Stimulated activated CD4-positive, alpha-beta T cell treated with anti-CD3 and anti-CD28 coated beads, Interleukin-2, amount 100 ng/mL, for 4 hours (primary cell): ENCODE measurements at places on chromosomes 6 and 20.

GRCh38 chr6:35055891-35056290 lies 85.2 kb downstream of the TCP11 start:
- no peak for DNase-seq

DNA sequence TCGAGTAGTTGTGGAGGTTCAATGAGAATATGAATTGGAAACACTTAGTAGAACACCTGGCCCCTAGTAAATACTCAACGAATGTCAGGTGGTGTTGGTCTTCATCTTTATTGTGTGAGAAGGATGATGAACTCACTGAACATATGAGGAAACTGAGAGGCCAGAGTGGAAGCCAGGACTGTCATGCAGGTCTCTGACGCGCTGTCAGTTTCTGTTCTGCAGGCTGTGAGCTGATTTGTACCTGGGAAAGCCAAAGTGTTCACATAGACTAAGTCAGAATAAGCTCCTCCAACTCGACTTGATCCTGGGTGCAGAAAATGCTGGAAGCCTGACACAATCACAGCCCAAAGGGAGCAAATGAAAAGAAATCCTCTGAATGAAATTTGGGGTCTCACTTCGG lies 222.2 kb downstream of the LY86 start:
- DNase-seq = no peak

DNA sequence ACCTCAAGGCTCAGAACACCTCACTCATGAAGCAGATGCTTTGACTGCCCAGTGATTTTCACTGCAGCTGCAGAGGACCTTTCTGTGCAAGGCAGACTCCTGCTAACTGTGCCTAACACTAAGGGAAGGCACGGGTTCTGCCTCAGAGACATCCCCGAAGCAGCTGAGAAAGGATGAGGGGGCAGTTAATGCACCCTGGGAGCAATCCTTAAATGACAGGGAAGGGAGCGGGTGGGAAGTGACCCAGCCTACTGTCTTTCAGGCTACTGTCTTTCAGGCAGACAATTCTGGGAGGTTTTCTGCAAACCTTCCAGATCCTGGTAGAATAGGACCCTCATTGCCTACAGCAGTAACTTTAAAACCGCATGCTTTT lies 55.3 kb downstream of the NDUFAF5 start:
- no peak for DNase-seq

GRCh38 chr6:149863698-149864577 lies at the start of gene LRP11:
Gene LRP11, minus strand, starts transcription at chr6:149864359. Its CDS starts 339 bp downstream, at chr6:149864020.
- peak; percentile 74 for DNase-seq

DNA sequence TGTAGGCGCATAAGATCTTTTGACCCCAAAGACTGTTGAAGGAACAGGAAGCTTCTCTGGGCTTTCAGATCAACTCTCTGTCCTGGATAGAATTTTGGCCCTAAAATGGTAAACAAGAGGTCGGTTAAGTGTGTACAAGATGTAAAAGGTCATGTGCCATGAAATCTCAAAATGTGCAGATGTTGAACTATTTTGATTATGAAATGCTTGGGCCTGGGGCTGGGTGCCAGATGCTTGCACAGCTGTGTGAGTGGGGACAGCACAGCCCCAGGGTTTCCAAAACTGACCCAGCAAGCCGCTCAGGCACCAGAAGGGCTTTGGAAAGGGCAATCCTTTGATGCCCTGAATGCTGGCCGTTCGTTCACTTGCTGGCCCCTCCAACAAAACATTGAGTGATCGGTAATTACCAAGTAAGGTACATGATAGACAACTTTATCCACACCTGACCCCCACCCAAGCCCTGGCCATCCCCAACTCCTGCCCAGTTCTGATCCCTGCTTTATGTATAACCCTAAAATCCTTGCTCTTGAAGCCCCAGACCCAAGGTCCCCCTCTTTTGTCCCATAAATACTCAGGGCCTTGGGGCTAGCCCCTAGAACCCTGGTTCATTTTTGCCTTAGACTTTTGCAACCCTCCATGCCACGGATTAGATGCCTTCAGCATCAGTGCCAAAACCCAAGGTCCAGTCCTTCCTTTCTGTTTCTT lies 1.9 kb downstream of the TMEM239 start:
- no peak for DNase-seq

DNA sequence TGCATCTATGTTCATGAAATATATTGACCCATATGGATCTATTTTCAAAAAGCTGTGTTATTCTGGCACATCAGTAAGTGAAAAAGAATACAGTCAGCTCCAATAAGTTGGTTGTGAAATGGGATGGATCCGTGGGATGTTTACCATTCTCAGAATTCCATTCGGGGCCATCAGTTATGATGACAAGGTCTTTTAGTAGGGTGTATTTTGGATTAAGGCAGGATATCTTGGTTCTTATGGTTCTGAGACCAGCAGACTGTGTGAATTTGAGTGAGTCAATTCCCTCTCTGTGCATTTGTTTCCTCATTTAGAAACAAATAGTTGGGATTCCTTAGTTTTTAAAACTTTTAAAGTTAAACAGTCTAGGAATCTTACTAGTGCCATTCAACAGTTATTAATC lies 287.4 kb downstream of the CD109 start:
- no peak for DNase-seq

DNA sequence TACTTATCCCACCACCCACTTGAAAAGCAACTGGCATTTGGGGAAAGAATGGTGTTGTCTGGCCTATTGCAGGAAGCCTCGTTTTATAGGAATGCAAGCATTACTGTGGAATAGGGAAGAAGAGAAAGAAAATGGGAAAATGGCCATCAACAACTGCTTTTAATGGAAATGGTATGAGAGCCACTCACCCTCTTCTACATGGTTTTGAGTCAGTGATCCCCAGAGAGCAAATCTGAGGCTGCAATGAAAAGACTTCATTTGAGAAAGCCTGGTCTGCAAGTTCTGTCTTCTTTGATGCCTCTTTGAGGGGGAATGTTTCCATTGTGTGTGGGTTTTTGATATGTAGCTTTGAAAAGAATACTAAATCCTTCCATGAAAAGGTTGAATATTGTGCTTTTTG lies 172.3 kb upstream of the HDDC2 start:
- no peak for DNase-seq

DNA sequence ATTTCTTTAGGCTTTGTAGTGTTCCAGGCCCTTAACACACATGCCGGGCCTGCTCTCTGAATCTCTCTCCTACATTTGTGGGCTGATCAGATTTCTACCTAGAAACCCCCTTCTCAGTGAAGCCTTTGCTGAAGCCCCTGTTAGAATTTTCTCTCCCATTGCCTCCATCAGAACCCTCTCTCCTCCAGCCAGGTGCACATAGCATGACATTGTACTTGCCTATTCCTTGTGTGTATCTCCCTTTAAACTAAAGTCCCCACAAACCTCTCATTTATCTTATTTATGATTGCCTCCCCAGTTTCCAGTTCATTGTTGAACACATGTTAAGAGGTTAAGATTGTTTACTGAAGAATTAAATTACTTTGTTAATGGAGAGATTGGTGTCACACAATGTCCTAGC lies 325.5 kb upstream of the CITED2 start:
- DNase-seq = no peak

- DNase-seq = no peak
Measured at GRCh38 chr6:106206905-106207304, 118.7 kb downstream of the ATG5 start.

- DNase-seq = no peak
Measured at GRCh38 chr20:59667981-59668515, 63.7 kb downstream of the PHACTR3 start.

DNA sequence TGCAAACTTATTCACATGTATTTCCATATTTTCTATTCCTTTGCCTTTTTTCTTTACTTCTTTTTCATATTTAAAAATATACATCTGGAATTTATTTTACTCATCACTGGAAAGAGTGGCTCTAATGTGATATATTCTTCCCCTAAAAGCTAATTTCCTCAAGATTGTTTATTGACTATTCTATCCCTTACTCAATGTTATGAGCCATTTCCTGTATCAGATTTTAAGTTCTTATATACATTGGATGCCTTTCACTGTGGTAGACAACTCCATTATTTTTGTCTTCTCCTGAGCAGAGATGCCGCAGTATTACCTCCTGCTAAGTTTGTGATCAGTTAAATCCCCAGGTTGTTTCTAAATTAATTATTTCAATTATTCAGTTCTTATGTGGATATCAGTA lies 418.4 kb upstream of the JAG1 start:
- DNase-seq = no peak

- no peak for DNase-seq
Measured at GRCh38 chr20:14568225-14568624, 230.8 kb upstream of the FLRT3 start.

- DNase-seq = no peak
Measured at GRCh38 chr6:142845624-142846458, 99.1 kb downstream of the HIVEP2 start.

DNA sequence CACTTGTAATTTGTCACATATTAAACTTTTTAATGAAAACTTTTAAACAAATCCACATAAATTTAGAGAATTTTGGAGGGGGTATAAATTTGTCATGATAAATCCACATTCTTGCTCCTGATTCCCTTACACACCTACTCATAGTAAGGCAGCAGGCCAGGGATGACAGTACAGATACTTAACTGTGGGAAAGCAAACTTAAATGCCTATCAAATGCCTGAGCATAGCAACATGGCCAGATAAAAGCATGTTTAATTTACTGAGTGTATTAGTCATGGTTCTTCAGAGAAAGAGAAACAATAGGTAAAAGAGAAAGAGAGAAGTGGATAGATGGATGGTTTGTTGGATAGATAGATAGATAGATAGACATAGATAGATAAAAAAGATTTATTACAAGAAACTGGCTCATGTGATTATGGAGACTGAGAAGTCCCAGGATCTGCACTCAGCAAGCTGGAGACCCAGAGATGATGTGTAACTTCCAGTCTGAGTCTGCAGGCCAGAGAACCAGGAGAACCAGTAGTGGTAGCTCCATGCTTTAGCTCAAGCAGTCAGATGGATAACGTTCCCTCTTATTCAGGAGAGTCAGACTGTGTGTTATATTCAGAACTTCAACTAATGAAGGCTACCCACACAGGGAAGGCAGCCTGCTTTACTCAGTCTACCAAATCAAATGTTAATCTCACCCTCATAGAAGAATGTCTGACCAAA lies 15.9 kb upstream of the ADGRF1 start:
- DNase-seq = no peak

DNA sequence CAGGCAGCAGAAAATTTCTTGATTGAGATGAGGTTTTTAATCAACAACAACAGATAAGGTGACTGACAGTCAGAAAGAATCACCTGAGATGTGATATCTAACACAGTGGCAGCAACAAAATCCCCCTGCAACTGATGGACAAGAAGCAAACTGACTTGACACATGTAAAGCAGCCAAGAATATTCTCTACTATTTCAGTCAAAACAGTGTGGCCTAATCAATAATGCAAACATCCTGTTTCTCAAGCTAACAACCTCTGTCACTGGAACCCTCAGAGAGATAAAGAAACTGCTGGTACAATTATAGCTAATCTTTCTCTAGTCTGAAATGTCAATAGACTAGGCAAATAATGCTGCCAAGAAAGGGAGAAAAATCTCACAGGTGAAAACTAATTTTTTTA lies 4.6 kb upstream of the CGA start:
- DNase-seq = no peak

DNA sequence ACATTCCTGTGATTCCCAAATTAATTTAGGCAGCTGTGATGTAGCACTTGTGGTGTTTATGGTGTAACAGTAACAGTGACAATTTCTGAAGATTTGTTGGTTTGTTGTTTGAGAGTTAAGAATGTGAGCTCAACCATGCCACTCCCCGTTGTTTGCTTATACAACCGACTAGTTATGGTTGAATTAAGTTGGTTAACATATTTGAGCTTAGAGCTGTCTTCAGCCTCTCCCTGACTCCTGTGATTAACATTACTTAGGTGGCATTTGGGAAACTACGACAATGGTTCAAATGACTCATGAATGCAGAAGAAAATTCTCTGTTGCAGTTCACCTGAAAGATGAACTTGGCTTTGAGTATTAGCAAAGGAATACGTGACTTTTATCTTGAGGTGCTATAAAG lies 35.9 kb upstream of the PRL start:
- DNase-seq = no peak

GRCh38 chr20:46222521-46223007 lies 85.7 kb downstream of the CDH22 start:
- no peak for DNase-seq

GRCh38 chr6:139515511-139515910 lies 141.1 kb upstream of the CITED2 start:
- DNase-seq = no peak

DNA sequence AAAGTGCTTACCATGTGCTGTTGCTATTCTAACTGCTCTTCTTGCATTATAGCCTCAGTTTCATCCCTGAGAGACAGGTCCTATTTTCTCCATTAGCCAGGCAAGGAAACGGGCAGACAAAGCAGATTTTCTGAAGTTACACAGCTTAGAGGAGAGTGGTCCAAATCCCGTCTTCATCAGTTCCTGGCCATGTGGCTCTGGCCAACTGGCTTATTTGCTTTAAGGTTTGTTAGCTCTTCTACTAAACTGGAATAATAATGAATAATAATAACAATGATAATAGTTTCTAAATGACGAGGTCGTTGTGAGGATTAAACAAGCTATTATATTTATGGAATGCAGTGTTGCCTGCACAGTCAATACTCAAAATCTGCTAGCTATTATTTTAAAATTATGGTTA lies 35.8 kb upstream of the BCAS1 start:
- DNase-seq = no peak

DNA sequence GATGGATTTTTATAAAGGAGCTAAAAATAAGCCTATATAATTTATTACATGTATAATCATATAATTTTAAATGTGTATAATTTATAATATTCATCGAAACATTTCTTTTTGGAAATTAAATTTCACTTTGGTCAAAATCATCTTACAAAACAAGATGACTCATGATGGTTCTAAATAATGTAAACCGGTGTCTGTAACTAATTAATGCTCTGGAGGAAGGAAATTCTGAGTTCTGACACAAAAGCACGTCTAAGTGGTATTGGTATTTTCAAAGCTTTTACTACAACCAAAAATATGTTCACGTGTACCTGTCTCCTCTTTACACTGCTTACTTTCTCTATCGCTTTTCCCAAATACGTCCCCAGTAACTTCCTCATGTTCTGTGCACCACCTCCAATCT lies 134.1 kb downstream of the MTHFD1L start:
- DNase-seq = no peak

GRCh38 chr6:142316791-142317368 lies 15.1 kb downstream of the ADGRG6 start:
- no peak for DNase-seq

- DNase-seq = no peak
Measured at GRCh38 chr20:48313324-48313723, 514.5 kb downstream of the PREX1 start.

- DNase-seq = no peak
Measured at GRCh38 chr20:61494763-61495575, 242.9 kb downstream of the CDH4 start.
